ENCODE measurements at places on chromosomes 3 and 15.
A peak's percentile ranks its signal among the peaks of the same experiment; 100 is the strongest.

DNA sequence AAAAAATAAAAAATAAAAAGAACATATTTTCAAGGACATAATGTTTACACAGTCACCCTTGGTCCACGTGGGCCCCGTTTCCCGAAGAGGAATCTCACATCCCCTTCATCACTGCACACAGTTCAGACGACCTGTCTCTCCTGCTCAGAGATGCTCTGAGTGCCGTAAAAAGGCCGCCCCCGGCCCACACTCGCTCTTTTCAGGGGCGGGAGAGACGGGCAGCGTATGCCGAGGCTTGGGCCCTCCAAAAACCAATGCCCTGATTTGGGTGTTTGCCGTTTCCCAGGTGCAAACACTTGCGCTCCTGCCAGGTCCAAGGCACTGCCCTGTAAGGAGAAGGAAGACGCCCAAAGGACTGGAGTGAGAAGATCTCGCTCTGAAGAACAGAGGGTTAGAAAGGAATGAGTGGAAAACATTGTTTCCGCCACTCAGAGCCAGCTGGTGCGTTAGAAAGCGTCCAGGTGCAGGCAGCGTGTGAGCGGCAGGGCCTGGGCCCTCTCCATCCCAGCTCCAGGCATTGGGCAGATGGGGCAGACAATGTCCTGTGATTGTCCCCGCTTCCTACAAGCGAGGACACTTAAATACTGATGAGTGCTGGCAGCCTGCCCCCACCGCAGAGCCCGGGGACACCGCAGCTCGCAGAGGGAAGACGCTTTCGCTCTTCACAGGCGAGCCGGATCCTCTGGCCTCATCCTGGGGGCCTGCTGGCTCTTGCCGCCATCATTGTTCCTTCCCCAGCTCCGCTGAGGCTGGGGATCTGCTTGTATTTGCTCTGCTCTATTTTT is 53.2 kb downstream of the NIPA2 start:
- no peak for DNase-seq

DNA sequence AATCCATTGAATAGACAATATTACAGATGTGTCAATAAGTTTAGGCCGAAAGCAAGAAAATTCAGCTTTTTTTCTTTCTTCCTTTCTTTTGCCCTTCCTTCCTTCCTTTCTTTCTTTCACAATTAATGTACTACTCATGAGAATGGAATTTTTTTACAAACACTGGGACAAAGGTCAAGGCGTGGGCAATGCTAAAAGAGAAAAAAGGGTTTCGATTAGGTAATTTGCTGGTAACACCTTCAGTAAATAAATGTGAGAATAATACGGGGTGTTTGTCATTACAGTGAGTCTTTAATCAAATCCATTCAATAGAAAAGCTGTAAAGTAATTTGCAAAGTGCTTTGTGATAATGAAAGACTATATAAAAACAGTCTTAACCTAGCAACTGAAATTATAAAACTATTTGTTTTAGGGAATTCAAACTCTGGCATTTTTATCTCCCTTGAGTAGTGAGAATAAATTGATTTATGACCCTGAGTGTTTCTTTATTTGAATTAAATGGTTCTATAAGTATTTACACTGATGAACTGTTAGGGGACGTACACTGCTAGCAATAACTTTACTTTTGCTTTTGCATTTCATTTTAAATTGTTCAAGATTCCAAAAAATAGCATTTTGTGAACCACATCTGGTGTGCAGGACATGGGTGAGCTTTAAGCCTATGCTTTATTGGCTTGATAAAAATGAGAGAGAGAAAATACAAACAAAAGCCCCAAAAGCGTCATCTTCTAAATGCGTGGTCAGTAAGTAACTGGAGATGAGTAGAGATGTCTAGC is 104.2 kb upstream of the THRB start:
- DNase-seq = no peak

GRCh38 chr3:194748225-194748624 is 62.5 kb downstream of the FAM43A start:
- no peak for DNase-seq

GRCh38 chr15:71066983-71067382 is 48.3 kb upstream of the THSD4 start:
- DNase-seq = no peak

- no peak for DNase-seq
Measured at GRCh38 chr3:67715971-67716370, 61.6 kb upstream of the SUCLG2 start.

DNA sequence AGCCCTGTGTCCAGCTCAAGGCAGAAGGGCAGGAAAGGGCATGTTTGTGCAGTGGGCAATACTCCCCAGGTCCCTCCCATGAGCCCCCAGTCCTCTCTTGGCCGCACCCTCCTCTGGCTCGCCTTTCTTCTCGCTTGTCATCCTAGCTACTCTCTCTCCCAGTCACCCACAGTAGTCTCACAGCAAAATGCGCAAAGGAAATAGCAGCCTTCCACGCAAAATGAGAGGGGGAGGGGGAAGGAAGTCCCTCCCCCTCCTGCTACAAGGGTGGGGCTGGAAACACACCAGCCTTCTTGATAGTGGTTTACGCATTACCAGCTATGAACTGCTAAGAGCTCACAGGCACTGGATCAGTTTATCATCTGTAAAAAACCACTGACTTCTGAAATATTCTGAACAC is 83.8 kb downstream of the GADL1 start:
- DNase-seq = no peak

GRCh38 chr3:145133281-145133680 is 1027.7 kb downstream of the PLOD2 start:
- DNase-seq = no peak

DNA sequence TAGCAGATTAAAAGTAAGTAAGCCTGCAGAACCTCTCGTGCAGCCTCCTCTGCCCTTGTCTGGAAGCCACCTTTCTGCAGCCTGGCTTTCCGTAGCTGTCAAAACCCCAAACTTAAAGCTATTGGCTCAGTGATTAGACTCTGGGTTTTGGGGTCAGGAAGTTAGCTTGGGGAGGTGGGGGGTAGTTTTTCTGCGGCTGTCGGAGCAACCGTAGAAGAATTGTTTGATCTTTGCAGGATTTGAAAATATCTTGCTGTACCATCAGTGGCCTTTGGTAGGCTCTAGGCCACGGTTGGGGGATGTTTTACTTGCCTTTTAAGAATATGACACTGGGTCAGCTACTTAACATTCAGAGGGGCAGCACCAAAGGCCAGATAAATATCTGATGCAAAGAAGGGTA is 88.4 kb upstream of the RASGRP1 start:
- peak; percentile 49 for DNase-seq

DNA sequence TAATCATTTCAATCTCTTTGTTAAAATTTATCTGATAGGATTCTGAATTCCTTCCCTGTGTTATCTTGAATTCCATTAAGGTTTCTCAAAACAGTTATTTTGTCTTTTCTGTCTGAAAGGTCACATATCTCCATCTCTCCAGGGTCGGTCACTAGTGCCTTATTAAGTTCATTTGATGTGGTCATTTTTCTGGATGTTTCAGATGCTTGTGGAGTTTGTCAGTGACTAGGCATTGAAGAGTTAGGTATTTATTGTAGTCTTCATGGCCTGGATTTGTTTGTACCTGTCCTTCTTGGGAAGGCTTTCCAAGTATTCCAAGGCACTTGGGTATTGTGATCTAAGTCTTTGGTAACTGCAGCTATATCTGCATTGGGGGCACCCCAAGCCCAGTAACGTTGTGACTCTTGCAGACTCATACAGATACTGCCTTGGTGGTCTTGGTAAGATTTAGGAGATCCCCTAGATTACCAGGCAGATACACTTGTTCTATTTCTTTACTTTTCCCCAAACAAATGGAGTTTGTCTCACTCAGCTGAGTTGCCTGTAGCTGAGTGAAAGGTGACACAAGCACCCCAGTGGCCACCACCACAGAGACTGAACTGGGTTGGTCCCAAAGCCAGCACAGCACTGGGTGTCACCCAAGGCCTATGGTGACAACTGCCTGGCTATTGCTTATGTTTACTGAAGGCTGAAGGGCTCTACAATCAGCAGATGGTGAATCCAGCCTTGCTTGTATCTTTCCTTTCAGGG is 18.9 kb upstream of the SLC27A2 start:
- DNase-seq = no peak

- no peak for DNase-seq
Measured at GRCh38 chr3:122310361-122310760, 14.7 kb upstream of the CSTA start.

DNA sequence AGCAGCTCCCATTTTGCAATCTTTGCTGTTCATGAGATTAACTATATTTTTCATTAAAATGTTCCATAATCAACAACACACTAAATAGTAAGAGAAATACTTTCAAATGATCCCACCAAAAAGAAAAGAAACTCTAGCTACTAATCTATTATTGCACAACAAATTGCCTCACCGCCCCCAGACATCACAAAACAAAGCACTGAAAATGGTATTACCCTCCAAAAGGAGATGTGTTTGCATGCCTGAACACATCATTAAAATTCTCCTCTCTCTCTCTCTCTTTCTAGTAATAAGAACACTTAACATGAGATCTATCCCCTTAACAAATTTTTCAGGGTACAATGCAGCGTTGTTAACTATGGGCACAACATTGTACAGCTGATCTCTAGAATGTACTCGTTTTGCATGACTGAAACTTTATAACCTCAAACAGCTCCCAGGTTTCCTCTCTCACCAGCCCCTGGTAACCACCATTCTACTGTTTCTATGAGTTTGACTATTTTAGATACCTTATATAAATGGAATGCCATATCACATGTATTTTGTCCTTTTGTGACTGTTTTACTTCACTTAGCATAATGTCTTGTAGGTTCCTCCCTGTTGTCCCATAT is 33.1 kb downstream of the WNT5A start:
- DNase-seq = no peak

DNA sequence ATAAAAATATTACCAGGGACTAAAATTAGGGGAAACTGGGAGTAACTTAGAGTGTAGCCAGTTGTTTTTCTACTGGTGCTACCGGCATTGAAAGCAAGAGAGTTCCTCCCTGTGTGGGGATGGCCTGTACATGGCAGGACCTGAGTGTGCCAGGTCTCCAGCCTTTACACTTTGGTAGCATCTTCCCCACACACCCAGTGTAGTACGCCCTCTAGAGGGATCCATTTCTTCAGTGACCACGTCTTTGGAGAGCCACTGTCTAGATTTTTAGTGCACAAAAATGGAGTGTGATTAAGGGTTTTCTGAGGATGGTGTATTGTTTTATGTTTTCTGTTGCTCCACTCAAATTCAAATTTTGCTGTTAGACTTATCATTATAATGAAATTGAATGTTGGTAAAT is 507.0 kb upstream of the TPRG1 start:
- DNase-seq = no peak

GRCh38 chr3:114974387-114974786 is 172.7 kb downstream of the ZBTB20 start:
- DNase-seq = no peak

DNA sequence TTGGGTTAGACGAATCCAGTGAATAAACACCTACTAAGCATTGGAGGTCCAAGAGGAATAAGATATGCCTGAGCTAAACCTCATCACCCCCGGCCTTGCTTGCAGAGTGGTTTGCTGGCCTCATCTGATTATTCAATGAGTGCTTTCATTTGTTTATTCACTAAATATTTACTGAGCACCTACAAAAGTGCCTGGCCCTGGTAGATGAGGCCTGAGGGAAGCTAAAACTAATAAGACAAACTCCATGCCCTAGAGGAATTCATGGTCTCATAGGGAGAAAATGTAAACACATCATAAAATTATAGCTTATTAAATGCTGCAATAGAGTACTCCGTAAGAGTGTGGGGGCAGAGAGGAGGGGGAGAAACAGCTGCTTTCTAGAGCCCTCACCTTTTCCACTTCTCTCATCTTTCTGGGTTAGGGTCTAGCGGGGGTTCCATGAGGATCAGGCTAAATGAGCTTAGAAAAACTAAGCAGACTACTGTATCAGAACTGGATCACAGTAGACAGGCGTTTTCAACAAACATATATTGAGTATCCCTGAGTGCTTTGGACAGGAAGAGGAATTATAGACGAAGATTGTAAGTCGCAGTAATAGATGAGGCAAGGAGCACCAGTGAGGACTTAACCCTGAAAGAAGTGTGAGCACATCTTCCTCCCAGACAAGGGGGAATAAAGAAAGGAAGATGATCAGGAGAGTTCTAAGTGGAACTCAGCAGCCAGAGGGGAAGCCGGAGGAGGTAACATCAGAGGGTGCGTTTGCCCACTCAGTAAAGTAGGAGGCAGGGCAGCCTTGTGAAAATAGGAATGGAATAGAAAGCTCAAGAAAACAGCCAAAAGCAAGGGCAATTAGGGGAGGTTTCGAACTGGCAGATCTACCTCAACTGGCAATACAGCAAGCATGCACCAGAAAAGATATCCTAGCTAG is 31.5 kb upstream of the LAMP3 start:
- no peak for DNase-seq
